Activated CD8-positive, alpha-beta memory T cell treated with anti-CD3 and anti-CD28 coated beads for 1 hour (primary cell): ENCODE measurements at places on chromosomes 4 and X.
A peak's percentile ranks its signal among the peaks of the same experiment; 100 is the strongest.

DNA sequence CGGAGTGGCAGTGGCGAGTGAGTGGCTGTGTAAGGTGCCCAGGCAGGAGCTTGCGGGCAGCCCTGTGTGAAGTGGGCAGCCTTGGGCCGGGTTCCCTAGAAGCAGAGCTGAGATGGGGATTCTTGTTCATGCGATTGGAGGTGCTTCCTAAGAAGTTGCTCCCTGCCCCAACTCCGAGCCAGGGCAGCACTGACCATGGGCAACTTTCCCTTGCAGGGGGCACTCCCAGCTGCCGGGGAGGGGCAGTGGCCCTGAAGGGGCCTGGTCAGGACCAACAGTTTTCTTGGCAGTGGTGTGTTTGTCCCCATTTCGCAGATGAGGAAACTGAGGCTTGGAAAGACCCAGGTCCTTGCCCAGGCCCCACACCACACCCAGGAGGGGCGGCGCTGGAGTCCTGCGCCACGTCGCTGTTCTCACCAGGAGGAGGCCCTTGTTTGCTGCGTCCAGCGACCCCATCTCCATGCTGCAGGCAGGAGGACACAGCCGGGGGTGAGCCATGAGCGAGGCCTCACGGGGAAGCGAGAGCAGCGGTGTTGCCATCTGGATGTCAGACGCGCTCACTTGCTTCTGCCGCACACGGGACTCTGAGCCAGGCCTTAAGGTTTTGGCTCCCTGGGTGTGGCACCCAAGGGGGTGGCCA lies 68.9 kb downstream of the TRMT44 start:
- DNase-seq: no peak

GRCh38 chr4:10671366-10671765 lies 13.2 kb downstream of the CLNK start:
- no peak for DNase-seq

GRCh38 chr4:7842384-7843279 lies 97.0 kb downstream of the AFAP1 start:
- no peak for DNase-seq

- no peak for DNase-seq
These were observed 8.9 kb upstream of the NAP1L5 start for GRCh38 chr4:88706574-88706973.

DNA sequence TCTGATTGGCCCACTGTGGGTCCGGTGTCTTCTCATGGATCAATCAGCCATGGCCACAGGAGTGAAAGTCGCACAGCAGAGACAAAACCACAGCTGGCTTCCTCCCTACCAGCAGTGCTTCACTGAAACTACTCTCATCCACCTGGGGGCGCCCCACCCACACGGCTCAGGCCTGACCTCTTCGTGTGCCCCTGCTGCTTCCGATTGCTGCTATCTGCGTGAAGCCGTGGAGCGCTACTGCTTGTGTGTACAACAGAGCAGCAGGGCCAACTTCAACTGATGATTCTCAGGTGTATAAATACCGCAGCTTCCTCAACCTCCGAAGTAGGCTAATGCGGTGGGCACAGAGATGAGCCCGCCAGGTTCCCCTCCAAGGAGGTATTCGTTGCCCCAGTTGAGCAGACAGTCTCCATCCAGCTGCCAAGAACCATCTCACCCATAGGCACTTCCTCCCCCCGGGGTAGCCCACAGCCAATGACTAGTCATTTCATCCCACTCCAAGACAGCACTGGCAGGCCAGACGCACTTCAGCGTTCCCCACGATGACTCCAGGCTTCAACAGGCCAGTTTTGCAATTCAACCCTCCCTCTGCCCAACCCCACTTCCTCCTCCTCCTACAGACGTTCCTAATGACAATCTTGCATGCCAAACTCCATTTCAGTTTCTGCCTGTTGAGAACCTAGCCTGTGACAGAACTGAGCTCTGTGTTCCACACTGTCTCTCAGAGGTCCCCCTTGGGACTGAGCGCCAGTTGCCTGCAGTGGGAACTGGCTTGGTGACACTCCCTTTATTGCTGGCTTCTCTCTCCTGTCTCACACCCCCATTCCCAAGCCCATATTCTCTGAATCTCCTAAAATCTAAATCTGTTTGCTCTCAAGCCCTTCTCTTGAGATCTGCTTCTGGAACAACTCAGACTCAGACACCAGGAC lies 41.3 kb upstream of the ATP6AP2 start:
- DNase-seq: peak; percentile 49

- no peak for DNase-seq
These were observed 68.0 kb downstream of the YIPF7 start for GRCh38 chr4:44583393-44583792.

- no peak for DNase-seq
These were observed 105.7 kb upstream of the PDLIM3 start for GRCh38 chr4:185640811-185641675.

DNA sequence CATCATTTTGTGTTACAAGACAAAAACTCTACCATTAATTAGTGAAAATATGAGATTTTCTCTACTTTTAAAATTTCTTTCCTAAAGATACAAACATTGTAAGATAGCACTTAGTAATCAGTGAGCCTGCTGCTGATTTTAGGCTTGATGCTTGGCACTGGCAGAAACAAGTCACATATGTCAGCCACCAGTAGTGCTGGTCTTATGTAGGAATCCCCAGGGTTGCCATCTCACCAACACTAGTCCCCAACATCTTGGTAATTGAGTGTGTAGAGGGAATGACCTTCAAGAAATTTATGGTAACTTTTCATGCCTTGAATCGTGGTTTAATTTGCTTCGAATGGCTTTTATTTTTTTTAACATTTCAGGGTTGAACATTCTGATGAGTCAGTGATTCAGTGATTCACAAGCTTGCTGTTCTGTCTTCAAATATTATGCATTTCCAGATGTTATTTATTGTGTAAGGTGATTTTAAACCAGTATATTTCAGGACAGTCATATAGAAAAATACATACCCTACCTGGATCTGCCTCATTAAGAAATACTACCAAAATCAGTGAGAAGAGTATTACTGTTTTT lies 11.9 kb downstream of the EXOC1 start:
- DNase-seq: no peak

DNA sequence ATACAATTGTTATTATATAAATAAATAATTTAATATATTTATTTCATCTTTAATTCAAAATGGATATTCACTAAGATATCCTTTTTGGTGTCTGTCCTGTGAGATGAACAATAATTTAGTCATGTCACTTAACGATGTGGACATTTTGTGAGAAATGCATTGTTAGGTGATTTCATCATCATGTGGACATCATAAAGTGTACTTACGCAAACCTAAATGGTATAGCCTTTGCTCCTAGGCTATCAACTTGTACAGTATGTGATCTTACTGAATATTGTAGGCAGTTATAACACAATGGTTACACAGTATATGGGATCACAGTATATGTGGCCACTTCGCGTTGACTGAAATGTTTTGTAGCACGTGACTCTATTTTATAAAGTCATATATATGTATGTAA lies 20.2 kb upstream of the CHRNA9 start:
- no peak for DNase-seq

DNA sequence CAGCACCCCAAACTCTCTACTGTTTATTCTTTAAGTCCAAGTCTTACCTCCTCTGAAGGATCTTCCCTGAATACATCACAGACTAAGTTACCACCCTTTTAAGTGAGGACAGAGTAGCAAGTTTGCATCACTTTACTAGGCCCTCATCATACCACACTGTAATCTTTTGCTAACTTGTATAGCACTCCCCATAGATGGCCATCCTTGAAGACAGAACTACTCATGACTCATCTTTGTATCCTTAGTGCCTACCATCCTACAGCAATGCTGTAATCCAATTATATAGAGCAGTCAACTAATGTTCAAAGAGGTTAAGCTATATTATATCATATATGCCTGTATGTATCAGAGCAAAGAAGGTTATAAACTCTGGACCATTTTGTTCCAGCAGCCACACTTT lies 101.4 kb downstream of the ADAMTS3 start:
- no peak for DNase-seq

DNA sequence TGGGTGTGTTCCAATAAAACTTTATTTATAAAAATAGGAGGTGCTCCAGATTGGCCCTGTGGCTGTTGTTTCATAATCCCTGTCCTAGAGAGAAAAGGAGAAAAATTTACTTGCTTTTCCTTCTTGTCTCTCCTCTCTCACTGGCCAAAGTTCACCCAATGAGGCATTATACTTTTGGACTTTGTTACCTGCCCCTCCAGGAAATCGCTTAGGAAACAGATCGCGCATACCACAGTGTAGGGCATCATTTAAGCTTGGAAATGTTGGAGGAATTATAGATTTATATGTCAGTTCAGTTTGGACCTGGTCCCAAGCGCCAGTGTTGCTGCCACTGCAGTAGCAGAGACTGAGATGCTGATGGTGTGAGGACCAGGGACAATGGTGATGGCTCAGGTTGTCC lies 337.6 kb upstream of the NR3C2 start:
- no peak for DNase-seq

DNA sequence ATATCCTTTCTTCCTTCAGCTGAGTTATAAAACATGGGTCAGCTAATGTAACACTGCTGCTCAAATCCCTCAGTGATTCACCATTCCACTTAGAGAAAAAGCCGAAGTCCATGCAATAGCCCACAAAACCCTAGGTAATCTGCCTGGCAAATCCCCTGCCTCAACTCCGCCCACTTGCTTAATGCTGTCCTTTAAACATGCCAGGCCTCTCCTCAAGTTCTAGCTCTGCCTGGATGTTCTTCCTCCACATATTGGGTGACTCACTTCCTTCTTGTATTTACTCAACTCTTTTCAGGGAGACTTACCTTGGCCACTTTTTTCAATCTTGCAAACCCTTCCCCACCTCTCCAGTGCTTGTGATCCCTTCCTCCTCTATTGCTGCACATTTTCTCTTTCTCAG lies 89.8 kb downstream of the EMCN start:
- DNase-seq: no peak

GRCh38 chr4:40308528-40309122 lies 26.5 kb upstream of the CHRNA9 start:
- DNase-seq: no peak

- no peak for DNase-seq
These were observed 46.4 kb upstream of the GATB start for GRCh38 chr4:151807220-151807619.

GRCh38 chr4:81031796-81032551 lies 1.5 kb downstream of the BMP3 start:
- no peak for DNase-seq

GRCh38 chr4:182261651-182262223 lies 18.5 kb downstream of the TENM3 start:
- no peak for DNase-seq

DNA sequence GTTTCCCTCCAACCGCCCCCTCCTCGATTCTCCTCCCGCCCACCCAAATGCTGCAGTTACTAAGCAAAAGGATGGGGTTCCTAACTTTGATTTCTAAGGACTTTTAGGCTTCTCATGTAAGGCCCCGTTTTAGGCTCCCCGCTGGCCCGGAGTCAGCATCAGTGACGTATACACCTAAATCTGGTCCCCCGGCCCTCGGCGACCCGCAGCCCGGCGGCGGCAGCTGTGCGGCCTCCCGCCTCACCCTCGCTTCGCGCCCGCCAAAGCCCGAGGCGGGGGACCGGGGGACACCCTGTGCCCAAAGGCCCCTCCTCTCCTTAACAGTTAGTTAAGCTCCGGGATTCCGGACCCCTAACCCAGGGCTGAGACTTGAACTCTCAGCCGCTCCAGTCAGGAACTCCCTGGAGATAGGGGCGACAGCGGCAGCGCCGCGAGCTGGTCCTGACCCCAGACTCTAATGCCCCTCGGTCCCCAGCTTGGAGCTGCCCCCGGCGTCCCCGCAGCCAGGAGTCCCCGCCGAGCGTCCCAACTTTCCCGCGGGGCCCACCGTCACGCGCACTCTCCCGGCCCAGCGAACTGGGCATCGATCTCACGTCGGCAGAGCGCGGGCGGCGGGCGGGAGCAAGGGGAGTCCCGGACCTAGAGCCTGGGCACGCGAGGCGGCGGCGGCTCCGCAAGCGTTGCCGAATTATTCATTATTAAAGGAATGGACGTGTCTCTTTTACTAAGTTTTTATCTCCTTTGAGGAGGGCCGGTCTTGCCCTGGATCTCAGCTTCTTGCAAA lies 1.5 kb upstream of the NR3C2 start:
- peak; percentile 1 for DNase-seq

DNA sequence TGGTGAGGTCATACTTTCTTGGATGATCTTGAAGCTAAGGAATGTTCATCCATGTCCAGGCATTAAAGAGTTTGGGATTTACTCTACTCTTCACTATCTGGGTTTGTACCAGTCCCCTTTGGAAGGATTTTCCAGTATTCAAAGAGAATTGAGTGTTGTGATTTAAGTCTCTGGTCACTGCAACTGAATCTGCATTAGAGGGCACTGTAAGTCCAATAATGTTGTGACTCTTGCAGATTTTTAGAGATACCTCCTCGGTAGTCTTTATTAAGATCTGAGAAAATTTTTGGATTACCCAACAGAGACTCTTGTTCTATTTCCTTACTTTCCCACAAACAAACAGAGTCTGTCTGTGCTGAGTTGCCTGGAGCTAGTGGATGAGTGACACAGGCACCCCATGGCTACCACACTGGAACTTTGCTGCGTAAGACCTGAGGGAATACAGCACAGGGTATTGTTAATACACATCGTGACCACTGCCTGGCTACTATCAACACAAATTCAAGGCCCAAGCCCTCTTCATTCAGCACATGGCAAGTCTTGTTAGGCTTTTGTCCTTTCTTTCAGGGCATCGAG lies 357.1 kb upstream of the KLHL4 start:
- DNase-seq: no peak

GRCh38 chr4:67580577-67580976 lies 22.1 kb downstream of the STAP1 start:
- DNase-seq: no peak

DNA sequence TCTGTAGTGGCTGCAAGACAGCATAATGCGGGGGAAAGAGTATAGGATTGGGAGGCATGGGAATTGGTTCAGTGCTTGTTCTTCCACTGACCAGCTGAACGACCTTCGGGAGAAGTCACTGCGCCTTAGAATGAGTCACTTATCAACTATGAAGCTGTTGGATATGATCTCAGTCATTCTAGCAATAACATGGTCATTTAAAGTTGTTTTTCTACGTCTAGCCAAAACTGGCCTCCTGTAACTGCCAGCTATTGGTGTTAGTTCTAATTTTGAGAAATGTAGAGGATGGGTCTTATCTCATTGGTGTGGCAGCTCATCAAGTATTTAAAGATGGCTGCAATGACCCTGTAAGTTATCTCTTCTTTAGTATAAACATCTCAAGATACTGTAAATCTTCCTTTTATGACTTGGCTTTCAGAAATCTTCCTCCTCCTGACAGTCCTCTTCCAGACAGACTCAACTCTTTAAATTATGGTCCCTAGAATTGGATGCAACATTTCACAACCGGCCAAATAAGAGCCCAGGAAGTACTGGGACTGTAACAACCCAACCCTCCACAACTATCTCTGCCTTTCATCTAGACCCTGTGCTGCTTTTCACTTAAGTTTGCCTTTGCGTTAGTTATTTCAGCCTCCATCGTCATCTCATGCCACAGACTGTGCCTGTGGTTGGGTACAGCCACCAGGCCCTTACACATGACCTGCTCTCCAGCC lies 243.3 kb downstream of the CBR4 start:
- no peak for DNase-seq

GRCh38 chrX:989959-990510 lies 222.4 kb downstream of the CRLF2 start:
- DNase-seq: peak; percentile 60
